ENCODE measurements at places on chromosomes 2 and 18.

DNA sequence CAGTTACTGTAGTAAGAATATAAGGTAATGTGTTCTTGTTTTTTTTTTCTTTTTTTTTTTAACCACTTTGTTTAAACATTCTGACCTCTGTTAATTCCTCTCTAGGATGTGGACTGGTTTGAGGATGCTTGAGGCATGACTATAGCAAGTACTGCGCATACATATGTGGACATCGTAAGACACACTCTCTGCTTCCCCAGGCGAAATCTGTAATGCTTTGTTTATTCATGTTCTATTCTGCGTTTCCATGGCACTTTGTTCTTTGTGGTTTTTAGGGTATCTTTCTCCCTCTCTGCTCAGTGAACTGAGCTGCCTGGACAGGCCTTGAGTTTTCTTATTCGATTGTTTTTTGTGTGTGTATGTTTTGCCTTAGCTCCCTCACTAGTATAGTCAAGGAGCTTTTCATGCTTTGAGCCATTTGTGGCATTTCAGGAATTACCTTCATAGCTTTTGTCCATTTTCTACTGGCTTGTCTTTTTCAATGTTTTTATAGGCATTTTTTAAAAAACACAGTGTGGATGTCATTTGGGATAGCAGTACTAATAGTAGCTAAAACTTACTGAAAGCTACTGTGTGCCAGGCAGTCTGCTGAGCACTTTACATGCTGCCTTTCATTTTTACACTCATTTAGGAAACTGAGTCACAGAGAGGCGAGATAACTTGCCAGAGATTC is 1.9 kb upstream of the SH3BP4 start:
- DNase-seq: no peak

DNA sequence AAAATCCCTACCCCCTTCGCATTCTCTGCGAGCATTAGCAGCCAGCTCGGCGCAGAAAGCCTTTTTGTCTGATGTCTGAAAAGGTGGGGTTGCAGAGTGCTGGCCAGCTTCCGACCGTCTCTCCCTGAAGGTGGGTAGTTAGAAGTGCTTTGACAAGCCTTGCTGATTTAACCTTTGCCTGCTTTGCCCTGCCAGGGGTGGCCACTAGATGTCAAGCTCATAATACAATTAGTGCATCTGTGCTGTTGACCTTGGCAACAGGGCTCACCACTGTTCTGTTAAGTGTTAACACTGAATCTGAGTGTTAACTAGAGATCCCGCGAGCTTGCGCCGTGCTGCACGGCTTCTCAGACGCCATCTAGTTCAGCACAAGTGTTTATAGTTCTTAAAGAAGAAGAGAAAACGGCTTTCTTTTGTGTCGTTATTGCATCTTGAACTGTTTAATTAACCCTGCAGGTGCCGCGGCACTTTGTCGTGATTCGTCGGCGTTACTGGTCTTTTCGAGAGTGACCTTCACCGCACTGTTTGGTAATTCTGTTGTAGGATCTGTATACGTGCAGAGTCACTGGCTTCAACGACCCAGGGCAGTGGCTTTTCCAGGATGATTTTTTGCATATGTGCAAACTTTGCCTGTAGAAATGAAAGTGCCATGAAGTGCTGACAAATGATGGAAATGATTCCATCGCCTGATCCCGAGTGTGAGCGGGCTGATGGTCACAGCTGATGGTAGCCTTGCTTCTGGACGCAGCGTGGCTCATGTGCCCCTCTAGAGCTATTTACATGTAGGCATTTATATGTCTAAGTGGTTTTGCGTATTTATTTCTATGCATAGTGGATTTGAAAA is 5.5 kb downstream of the SALL3 start:
- no peak for DNase-seq

DNA sequence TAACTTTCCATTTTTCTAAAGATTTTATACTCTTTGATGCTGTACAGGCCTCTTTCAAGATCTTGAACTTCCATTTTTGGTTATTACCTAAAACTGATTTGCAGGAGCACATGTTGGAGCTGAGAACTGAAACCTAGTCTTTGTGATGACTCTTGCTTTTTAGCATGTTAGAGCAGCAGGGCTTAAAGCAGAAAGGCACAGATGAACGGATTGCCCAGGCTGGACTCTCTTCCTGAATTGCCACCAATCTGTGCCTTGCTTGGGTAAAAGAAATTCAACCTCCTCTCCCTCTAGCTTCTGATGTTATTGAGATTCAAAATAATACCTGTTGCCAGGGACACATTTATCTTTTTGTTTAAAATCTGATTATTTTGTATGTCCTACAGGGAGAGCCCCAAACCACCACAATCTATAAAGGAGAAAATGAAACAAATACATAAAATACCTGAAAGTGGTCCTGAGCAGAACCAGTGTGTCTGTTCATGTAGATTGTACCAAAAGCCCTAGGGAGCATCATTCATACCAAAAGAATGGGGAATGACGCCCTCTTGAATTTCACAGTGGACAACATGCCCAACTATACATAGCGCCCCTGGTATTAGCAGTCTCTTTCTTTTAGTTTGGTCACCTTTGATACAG is 277.0 kb upstream of the MAP2 start:
- DNase-seq: no peak

DNA sequence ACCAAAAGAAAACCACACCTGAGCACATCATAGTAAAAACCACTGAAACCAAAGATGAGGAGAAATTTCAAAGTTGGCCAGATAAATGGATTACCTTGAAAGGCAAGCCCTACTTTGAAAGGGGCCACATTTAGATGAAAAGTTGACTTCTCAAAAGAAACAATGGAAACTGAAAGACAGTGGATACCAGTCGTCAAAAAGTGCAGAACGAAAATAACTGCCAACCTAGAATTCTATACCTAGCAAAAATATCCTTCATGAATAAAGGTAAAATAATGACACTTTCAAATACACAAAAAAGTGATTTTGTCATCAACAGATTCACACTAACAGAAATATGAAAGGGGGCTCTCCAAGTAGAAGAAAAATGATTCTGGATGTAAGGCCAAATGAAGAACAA is 18.4 kb downstream of the NEU4 start:
- no peak for DNase-seq

DNA sequence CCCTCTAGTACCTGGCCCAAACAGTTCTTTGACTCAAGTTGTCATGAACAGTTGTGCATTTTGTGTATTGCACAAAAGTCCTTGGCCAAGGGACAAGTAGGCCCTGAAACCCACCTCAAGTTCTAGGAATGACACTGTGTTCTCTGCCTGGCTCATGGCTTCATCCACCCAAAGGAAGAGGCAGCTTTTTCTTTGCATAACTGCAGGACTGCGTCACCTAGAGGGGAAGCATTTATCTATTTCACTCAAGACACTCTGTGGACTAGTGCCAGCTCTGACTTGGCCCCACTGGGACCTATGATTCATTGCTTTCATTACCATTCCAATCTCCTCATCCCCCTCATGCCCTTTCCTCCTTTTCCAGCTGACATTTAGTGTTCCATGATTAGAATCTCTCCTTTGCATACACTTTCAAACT is 119.3 kb upstream of the SIX2 start:
- no peak for DNase-seq

DNA sequence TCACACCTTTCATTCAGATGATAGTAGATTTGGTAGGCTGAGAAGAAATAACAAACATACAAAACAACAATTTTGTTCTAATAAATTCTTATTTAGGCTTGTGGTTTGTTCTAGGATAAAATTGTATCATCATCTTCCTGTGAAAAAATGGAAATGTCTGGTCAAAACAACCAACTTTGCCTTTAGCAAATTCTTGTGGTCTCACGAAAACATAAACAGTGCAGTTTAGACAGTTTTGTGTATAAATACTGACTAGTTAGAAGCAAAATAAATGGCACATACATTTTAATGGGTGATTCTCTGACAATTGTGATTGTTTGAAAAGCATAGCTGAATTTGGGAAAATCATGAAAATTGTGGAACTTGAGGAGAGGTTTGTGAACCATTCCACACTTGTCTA is 180.1 kb downstream of the TDRD15 start:
- no peak for DNase-seq

DNA sequence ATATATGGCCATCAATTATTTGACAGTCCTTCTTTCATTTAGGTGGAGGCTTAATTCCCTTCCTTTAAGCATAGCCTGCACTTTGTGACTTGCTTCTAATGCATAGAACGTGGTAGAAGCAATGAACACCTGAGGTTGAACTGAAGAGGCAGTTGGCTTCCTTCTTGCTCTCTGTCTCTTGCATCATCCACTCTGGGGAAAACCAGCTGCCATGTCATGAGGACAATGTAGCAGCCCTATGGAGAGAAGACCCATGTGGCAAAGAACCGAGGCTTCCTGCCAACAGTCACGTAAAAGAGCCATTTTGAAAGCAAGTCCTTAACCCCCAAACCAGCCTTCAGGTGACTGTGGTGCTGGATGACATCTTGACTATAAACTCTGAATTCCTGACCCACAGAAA is 46.8 kb downstream of the ATOH8 start:
- no peak for DNase-seq

GRCh38 chr2:116499389-116499788 is 1315.1 kb upstream of the DDX18 start:
- DNase-seq: no peak

DNA sequence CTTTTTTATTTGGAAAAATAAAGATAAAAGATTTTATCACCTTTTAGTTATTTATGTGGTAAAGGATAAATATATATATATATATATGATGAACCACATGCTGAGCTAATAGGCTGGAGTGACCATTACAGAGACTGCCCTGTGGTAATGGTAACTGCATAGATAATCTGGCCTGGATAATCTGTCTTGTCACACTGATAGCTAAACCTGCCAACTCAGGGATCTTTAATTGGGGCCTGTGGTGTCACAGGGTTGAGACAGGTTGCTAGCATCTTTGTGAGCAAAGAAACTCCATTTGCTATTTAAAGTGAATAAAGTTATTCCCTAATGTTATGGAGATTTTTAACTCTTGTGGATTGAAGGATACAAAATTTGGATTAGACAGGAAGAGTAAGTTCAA is 203.0 kb downstream of the PHLPP1 start:
- DNase-seq: no peak

GRCh38 chr2:151976945-151977353 is 121.9 kb downstream of the CACNB4 start:
- no peak for DNase-seq

DNA sequence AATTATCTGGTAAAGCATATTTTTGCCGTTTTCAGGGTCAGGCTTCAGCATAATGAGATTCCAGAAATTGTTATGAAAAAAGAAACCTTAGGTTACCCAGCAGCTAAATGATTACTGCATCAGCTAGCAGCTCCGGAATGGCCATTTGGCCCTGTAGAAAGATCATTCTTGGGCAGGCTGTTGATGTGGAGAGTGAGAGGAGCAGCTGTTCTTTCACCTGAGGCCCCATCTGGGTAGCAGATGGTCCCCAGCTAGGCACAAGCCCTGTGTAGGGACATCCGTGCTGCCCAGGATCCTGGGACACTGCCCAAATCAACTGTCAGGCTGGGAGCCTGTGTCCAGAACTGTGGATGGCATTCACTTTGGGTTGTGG is 61.8 kb downstream of the NEDD4L start:
- no peak for DNase-seq

- no peak for DNase-seq
Measured at GRCh38 chr2:242004223-242004901, 134.8 kb downstream of the RTP5 start.

DNA sequence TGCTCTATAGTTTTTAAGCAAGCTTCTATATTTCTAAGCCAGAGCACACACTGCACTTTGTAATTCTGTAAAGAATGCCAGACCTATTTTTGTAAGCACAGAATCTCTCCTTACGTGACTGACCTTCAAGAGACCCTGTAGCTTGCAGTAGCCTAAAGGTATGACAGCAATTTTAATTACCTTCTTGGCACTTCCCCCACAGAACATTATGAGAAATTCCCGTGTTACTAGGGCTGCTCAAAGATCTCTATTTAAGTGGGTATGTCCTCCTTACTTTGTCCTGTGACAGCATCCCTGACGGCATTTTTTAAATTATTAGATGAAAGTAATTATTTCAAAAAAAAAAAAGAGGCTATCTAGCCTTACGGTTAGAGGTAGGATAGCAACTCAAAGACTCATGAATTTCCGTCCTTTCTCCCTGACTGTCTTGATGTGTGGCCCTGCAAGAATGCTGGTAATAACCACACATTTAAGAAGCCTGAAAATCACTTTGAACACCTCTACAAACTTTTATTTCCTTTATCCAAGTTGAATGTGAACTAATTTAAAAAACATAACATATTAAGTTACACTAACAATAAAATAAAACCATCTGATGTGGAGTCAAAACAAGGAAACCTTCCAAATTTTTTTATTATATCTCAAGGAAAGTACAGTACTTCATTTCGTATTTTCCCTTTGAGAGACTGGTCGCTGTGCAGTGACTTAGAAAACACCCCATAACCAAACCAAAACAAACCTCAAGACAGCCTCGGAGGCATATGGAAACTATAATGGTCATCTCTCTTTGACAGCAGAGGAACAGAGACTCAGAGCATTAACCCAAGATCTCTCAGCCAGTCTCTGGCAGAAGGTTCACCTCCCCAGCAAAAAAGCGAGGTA is 54.9 kb downstream of the THUMPD2 start:
- DNase-seq: no peak

GRCh38 chr2:226256709-226257376 is 542.8 kb downstream of the IRS1 start:
- DNase-seq: no peak

DNA sequence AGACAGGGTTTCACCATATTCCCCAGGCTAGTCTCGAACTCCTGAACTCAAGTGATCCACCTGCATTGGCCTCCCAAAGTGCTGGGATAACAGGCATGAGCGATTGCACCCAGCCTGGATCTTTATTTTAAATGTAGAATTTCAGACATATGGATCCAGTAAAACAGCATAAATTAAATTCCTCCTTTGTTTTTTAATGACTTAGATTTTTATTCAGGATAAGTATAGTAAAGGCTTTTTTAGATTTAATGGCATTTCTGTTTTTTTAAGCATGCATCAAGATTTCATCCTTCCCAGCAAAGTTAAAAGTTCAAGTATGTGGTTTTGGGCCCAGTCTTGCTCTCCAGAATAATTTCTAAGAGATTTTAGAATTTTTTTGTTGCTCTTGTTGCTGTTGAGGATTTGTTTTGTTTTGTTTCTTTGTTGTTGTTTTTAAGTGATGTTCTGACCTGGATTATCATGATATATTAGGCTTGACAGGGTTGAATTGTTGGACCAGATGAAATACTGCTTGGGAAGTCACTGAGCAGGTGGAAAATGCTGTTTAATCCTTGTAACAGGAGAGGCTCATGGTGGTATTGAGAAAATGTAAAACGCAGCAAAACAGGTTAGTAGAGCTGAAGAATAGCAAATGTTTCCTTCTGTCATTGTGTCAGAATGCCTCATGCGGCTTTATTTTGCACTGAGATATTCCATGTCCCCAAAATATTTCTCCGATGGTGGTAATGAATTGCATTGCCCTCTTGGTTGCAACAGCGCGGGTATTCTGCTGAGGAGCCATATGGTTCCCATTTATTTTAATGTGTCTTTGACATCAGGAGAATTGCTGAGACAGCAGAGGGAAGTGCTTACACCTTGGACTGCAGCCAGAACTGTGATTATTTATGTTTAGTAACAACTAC is 147.9 kb downstream of the GALNT3 start:
- DNase-seq: peak; percentile 27

- DNase-seq: no peak
Measured at GRCh38 chr2:126645211-126645618, 10.7 kb upstream of the GYPC start.
